ENCODE measurements at places on chromosomes 4 and X.

DNA sequence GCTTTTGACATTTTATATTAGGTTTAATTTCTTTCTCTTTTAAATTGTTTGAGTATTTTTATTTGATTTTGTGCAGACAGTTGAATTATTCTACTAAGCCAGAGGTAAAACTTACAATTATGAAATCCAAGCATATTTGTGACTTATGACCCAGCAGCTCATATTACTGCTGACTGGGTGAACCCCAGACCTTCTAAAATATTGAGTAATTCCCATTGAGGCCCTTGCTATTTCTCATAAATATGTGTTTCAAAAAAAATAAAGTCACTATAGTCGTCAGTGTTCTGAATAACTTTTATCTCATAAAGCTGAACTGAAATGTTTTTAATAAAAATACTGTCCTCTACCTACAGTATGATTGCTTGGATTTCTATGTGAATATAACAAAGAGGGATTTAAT is 303.1 kb downstream of the IQCM start:
- DNase-seq = no peak

DNA sequence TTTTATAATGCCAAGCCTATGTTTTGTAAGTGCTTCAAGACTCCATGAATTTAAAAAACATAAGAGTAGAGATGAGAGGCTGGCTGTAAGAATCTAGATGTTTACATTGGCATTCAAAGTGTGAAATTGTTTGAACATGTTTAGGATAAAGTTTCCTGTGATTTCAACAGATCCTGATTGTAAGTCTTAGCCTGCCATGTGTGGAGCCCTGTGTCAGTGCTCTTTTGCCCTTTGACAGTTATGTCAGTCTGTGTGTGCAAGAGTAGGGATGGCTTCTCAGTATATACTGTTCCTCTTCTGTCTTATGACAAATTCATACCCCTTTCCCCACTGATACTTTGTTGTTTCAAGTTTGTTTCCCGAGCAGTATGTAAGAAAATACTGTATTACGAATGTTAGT is 68.2 kb downstream of the USP9X start:
- no peak for DNase-seq

DNA sequence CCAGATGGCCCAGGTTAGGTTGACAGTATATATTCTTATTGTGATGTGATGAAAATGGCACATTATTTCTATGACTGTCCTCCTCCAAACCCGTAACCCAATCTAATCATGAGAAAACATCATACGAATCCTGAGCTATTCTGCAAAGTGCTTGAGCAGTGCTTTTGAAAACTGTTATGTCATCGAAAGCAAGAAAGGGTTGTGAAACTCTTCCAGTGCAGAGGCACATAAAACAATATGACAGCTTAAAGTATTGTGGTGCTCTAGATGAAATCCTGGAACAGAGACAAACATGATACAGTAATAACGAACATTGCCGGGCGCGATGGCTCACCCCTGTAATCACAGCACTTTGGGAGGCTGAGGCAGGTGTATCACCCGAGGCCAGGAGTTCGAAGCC is 1648.0 kb downstream of the STIM2 start:
- no peak for DNase-seq

DNA sequence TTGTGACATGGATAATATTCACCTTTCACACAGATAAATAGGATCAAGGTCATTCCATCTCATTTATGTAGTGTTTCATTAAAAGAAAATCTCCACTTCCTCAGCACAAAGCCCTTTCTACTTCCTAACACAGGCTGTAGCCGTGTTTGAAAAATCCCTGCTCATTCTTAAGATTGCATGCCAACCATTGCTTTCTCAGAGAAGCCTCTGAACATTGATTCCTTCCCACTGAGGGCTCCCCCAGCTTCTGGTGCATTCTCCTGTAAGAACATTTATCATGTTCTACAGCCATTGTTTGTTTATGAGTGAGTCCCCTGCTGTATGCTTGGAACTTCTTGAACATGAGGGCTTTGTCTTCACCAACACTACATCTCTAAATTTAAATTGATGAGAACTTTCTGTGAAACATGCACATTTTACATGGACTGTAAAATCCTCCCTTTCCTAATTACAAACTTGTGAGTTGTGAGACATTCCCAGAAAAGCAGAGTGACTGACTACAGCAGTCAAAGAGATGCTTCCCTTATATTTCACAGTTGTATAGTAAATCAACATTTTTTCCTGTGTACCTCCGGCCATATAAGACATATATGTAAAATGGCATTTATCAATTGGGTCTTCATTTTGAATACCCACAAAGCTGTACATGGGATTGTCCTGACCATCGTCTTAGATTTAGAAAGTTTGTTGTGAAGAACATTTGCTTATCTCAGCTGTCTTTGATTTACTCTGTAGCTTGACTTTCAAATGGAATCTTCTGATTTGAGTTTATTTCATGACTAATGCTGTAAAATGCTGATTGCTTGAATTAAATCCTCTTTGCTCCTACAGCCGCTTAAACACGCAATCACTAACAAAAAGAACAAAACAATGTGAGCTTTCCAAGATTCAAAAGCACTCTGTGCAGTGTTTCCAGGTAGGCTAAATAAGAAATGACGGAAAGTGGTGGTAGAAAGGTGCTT is 600.5 kb upstream of the SLIT2 start:
- no peak for DNase-seq

DNA sequence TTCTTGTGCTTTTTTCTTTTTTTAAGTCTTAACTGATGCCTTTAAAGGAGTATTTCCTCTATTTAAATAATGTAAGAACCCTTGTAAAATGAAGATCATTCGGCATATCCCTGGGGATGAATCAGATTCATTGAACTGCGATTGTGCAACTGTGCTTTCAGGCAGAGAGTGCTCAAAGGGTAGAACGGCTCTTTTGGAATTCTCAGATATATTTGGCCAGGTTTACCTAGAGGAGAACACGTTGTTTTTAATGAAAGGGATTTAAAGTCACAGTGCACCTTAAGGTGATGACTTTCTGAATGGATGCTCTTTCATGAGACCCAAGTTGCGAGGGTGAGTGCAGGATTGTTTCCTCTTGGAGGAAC is 51.6 kb upstream of the ELOVL6 start:
- DNase-seq = no peak

DNA sequence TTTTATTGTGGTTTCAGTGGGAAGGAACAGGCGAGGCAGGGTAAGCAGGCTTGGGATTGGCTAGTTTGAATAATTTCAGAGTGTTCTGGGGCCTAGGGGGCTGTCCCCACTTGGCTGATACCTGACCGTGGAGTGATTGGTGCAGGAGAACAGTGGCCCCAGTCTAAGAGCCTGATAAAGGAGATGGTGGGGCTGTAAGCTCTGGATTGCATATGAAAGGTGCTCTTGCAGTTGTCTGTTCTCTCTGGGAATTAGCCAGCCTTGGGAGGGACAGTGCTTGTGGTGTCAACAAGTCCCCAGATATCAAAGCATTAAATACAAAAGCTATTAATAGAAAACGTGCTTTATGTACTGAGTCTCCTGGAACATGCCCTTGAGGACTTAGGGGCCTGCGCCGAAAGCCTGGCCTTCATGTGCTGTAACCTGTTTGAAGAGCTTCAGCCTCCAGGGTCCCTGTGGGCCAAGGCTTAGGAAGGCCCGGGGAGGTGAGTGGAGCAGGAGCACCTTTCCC is 30.4 kb upstream of the CLTRN start:
- no peak for DNase-seq

- peak; percentile 38 for DNase-seq
Observed at GRCh38 chr4:52957220-52957686, 95.1 kb downstream of the RASL11B start.

DNA sequence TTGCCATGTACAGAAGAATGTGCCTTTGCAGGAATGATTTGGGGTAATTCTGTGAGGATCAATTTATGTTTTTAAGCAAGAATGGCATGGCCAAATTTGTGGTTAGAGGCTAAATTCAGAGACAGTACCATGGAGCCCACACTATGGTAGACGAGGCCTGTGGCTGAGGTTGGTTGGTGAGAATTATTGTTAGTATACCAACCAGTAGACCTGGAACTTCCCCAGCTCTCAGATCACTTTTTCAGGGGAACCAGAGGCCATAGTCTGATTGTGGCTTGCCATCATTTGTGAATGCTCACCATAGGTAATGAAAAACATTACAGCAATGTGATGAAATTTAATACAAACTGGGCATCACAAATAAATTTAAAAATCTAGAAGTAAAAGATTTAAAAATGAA is 56.3 kb downstream of the SHISA3 start:
- no peak for DNase-seq

DNA sequence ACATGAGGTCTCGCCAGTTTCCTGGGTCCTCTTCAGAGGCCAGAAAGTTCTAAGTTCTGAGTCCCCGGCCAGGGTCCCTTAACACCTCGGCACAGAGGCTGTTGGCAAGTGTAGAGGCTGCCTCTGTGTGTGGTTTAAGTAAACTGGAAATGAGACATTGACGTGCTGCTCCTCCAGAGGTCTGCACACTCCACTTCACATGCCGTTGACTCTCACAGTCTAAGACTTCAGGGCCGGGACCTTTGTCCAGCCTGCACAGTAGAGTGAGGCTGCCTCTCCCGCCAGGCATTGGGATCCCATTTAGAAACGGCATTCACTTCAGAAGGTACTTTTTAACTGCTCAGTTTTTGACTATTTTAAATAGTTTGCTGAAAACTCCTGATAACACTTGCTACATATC is 10.6 kb upstream of the TADA2B start:
- DNase-seq = no peak
